Spinal cord (tissue), 10 donors: ENCODE measurements at places on chromosomes 1 and 21.

- DNase-seq, result no peak
These were observed 121.6 kb downstream of the ZNF281 start for GRCh38 chr1:200288226-200288625.

- DNase-seq, result peak; percentile 7
These were observed 2.3 kb upstream of the PLA2G2A start for GRCh38 chr1:19981507-19982312.

DNA sequence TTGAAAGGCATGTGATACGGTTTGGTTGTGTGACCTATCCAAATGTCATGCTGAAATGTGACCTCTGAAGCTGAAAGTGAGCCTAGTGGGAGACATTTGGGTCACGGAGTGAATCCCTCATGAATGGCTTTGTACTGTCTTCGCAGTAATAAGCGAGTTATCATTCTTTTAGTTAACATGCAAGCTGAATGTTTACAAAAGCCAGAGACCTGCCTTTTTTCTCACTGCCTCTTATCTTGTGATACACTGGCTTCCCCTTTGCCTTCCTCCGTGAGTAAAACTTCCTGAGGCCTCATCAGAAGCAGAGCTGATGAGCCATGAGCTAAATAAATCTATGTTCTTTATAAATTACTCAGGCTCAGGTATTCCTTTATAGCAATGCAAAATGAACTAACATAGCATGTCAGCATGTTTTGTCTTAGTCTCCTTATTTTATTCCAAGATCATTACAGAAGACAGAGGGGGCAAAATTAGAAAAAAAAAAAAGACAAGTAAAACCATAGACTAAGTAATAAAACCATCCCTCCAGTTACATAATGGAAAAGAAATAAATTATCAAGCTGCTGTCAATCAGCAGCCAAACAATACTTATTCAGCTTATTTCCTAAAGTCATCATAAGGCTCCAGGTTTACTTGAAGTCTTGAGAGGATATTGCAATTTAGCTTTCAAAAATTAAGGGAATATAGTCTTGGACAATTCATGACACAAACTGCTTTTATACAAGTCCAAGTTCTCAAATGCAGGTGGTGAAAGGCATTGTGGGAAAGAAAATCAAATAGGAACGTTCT, 12.1 kb downstream of the RGS18 start:
- DNase-seq, result no peak

DNA sequence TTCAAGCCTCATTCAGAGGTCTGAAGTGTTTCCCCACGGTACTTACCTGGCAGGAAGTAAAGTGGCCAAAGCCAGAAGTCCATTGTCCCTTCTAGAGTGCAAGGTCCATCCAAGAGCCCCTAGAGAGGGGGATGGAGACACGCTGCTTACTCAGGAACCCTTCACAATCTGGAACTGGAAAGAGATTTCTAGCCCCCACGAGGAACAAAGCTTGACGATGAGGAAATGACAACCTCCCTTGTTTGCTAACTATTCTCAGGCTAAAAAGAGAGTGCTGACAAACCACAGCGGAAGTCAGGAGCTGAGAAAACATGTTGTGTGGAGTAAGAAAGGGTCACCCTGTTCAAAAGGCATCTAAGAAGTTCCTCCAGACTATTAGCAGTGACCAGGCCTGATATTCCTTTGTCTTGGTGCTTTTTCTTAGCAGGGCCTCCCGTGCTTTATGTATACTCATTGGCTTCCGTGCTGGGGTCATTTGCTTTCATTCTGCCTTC, at the start of gene FCMR:
Gene FCMR (minus strand): TSS at position 170 of the 494 bp plus-strand sequence. CDS start 87 bp downstream, at position 83.
- DNase-seq, result no peak

- no peak for DNase-seq
These were observed 70.0 kb upstream of the MRPS6 start for GRCh38 chr21:34003428-34003827.

DNA sequence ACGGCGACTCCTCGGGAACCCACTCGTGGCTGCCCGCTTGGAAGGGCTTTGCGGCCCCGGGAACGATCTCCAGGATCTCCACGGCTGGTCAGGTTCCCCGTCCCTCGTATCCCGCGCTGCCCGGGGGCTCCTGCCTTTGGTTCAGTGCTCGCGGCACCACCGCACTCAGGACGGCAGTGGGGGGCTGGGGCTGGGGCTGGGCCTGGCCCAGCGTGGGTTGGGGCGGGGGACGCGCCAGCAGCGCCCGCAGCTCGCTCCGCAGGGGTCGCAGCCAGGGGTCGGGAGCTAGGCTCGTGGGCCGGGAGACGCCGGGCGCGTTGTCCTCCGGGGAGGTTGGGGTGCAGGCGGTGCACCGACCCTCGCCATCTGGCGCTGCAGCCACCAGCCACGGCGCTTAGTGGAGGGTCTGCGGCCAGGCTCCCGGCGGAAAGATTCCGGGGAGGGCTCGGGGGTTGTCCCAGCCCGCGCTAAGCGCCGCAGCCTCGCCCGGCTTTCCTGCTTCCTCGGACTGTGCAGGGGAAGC, 8.9 kb downstream of the SIM2 start:
- no peak for DNase-seq

DNA sequence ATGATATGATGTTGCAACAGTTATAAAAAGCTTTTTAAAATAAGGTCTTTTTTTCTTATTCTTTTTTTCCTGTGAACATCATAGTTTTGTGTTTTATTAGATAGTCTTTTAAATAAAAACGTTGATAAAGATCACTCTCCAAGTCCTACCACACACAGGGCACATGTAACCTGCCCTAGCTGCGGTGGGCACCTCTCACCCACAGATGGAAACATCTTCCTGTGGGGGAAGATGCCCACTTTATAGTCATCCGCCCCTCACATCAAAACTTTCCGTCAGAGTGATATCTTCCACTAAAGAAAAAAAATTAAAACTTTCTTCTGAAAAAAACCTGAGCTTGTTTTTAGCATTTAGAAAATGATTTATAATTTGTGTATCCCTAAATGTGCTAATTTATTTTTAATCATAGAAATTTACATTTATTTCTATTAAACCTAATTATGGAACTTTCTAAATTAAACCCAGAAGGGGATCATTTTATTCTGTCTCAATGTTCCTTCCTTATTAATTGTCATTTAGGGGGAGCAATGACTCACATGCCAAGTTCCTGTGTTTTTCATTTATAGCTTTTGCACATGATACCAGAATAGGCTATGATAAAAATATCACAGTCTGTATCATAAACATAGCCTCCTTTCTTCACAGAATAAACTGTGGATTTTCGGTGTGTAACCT, 24.7 kb downstream of the TNFRSF9 start:
- DNase-seq, result no peak

DNA sequence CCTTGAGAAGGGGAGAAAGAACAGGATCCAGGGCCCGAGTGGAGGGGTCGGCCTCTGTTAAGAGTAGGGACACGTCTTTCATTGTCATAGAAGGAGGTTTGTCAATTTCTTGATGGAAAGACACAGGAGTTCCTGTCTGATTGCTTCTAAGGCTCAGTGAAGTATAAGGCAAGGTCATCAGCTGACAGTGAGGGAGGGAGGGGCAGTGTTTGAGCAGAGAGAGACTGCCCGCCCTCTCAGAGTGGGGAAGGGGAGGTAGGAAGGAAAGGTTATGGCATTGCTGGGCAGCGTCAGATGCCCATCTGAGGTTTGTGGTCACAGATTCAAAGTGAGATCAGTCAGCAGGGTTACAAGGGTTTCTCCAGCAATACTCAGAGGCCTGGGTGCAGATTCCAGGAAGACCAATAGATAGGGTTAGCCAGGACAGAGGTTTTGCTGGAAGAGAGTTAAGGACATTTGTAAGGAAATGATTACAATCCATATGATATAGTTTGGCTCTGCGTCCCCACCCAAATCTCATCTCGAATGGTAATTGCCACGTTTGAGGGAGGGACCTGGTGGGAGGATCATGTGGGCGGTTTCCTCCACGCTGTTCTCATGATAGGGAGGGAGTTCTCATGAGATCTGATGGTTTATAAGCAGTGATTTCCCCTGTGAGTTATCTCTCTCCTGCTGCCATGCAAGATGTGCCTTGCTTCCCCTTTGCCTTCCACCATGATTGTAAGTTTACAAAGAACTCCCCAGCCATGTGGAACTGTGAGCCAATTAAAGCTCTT, 127.2 kb upstream of the GJB5 start:
- DNase-seq, result peak; percentile 44

GRCh38 chr1:153770797-153771196, 4.4 kb upstream of the SLC27A3 start:
- no peak for DNase-seq

- no peak for DNase-seq
These were observed 1.5 kb upstream of the POU2F1 start for GRCh38 chr1:167219194-167219593.
